ENCODE measurements at places on chromosomes 5 and 9.

GRCh38 chr5:51685419-51685818, 302.2 kb downstream of the ISL1 start:
- no peak for DNase-seq

DNA sequence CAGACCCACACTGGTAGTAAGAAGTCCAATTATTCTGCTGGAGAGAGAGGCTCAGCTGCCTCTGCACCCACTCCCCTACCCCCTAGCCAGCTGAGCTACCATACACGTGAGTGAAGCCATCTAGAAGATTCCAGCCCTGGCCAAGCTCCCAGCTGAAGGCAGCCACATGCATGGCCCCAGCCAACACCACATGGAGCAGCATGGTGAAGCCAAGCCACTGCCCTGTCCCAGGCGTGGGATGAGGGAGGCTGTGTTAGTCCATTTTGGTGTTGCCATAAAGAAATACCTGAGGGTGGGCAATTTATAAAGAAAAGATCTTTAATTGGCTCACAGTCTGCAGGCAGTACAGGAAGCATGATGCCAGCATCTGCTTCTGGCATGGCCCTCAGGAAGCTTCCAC, 20.0 kb upstream of the VDAC1 start:
- no peak for DNase-seq

DNA sequence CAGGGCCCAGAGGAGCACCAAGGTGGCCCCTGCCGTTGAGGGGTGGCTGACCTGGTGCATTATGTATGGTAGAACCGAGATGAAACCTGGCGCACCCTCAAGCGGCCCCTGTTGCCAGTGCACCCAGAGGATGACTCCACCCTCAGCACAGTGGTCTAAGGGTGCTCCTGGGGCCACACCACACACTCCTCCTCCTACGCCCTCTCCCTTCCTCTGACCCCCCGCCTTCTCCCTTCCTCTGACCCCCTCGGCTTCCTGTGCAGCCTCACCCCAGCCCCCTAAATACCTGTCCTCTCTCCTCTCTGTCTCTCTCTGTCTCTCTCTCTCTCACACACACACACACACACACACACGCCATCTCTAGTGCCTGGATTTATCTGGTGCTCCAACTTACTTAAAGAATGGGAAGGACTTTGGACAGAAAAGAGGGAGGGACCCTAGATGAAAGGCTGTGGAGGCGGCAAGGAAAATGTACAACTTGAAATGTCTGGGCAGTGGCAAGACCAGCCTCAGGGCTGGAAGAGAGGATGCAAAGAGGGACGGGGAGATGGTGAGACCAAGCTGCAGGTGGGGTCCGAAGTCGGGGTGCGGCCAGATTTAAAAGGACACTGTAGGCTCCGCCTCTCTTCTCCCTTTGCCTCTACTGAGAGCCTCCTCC, 18.2 kb upstream of the SLC30A5 start:
- no peak for DNase-seq

GRCh38 chr5:104367978-104368377, 805.4 kb upstream of the NUDT12 start:
- DNase-seq: no peak

GRCh38 chr5:1753490-1753889, 46.1 kb downstream of the MRPL36 start:
- DNase-seq: no peak

GRCh38 chr5:93257616-93258015, 323.4 kb downstream of the NR2F1-AS1 start:
- no peak for DNase-seq

- no peak for DNase-seq
Measured at GRCh38 chr5:74373076-74373475, 267.5 kb downstream of the ENC1 start.

GRCh38 chr5:108911055-108911454, 163.4 kb downstream of the FER start:
- no peak for DNase-seq

DNA sequence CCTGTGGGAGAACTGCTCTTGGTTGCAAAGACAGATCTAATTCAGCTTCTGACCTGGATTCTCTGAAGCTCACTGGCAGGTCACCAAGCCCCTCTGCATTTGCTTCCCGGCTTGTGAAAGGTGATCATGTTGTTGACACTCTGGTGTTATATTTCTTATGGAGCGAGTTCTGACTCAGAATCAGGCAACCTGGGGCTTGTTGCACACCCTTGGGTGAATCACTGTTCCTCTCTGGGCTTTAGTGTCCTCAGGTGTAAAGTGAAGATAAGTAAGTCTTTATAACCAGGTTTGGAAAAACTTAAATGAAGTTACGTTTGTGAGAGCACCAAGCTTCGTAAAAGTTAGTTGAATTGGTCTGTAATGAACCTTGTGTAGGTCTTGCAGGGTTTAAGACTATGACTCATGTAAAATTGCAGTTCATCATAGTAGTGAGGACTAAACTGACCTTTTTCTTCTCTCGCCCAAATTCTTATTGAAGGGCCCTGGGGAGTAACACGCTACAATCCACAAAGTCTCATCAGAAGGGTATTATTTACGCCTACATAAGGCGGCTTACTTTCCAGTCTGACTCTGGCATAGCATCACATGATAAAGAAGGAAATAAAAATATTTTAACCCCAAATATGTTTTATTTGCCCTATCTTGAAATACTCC, 218.6 kb downstream of the TMEM38B start:
- no peak for DNase-seq

DNA sequence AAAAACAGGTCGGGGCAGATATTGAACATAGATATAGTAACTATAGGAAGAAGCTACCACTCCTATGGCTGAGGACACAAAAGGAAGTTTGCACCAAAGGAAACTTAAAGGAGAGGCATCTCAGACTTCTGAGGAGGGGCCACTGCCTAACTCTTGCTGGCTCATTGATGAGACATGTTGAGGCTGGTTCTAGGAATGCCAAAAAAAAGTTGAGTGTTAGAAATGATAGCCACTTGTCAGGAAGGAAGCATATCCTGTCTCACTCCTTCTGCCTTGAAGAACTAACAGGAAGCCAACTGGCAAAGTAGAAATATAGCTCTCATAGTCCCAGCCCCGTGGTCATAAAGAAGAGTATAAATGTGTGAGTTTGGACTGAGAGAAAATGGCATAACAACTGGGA, 23.3 kb upstream of the STOM start:
- DNase-seq: no peak

DNA sequence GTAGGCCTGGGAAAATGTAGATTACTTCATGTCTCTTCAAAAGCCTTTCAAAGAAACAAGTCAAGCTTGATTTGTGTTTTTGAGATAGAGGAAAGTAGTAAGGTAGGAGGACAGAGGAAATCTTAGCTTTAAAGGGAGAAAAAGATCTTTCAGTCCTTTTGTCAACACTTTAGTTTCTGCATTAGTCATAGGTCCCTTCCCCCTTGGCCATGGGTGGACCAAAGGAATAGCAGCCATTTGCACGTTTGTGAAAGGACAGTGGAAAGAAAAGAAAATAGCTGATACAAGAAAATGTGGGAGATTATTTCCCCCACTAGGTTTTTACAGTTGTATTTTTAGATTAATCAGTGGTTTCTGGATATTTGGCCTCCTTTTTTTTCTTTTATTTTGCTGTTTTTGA, 121.9 kb upstream of the GRHPR start:
- DNase-seq: no peak

GRCh38 chr5:145975361-145976066, 39.1 kb downstream of the SH3RF2 start:
- DNase-seq: no peak

DNA sequence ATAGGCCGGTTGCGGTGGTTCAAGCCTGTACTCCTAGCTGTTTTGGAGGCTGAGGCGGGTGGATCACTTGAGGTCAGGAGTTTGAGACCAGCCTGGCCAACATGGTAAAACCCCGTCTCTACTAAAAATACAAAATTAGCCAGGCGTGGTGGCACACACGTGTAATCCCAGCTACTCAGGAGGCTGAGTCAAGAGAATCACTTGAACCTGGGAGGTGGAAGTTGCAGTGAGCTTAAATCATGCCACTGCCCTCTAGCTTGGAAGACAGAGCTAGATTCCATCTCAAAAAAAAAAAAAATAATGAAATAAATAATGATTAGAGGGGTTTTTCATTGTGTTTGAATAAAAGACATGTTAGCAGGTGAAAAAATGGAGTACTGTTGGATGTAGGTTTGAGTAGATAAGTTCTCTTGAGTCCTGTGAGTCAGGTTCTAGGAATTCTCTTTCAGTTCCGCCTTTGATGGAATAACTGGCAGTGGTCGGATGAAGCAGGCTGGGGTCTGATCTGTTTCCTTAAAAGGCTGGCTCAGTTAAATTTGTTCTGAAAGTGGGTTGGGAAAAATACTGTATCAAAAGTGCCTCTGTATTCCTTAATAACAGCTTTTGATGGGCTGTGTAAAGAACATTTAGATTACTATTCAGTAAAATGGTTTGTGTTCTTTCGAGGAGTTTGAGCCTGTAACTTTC, 73.2 kb downstream of the AOPEP start:
- no peak for DNase-seq

GRCh38 chr9:110543631-110544051, 35.9 kb downstream of the SVEP1 start:
- no peak for DNase-seq

DNA sequence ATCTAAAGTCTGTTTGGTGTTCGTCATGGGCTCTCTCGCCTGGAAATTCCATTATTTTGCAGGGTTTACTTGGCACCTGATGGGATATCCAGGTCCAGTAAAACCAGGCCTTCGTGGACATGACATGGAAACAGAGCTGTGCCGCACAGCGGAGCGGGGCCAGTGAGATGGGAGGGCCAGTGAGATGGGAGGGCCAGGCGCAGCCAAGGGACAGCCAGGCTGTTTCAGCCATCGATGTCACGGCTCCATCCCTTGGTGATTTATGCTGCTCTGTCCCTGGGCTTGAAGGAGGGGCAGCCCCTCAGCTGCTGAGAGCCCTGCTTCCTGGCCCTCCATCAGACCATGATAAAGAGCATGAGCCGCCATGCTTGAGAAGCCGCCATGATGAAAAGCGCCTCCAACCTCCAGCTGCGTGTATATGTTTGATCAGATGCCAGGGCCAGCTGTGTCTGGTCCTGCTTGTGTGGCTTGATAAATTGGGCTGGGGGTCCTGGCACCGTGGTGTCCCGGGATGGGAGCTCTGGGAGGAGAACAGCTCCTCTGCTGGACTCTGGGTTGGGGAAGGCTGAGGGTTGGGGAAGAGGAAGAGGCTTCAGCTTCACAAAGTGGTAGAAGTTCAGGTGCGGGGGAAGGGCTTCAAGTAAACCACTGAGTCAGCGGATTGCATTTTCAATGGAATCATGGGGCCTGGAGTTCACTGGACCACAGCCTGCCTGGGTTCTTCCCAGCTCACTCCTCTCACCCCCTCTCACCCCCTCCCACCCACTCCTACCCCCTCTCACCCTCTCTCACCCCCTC, 6.1 kb upstream of the COL5A1 start:
- DNase-seq: no peak

- no peak for DNase-seq
Measured at GRCh38 chr5:61674378-61674777, 342.3 kb downstream of the ZSWIM6 start.

DNA sequence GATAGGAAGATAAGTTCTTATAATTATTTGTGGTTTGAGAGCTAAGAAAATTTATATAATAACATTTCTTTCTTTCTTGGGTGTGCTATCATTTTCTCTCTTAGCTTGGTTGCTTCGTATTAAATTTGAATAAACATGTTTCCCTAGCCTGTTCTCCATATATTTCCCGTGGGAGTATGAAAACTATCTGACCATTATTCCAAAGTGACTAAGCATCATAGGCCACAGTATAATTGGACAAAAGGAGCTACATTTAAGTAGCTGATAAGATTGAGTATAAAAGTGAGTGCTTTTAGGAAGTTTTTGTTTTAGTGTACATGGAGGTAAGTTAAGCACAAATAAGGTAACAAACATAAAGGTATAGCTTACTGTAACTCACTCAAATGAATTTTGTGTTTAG, 8.4 kb upstream of the OSMR start:
- DNase-seq: no peak

- DNase-seq: no peak
Measured at GRCh38 chr5:122690266-122690665, 84.6 kb upstream of the SNX2 start.

- DNase-seq: no peak
Measured at GRCh38 chr9:94874316-94874715, 147.8 kb downstream of the AOPEP start.

- no peak for DNase-seq
Measured at GRCh38 chr5:136133222-136133921, 727 bp downstream of the SMAD5 start.

DNA sequence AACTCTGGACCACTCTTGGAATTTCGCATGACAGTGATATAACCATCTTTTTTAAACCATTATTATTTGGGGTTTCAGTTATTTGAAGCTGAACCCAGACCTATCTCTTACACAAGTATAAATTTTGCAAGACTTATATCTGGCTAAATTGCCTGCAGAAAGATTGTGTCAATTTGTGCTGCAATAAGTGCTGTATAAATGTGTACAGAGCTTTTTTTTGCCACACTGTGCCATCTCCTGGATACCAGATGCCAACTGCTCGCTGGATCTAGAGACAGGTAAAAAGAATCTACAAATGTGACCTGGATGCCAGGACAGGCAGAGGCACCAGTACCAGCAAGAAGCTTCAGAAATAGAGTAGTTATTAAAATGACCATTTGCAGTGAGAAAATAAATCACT, 25.9 kb upstream of the TTC39B start:
- DNase-seq: no peak

DNA sequence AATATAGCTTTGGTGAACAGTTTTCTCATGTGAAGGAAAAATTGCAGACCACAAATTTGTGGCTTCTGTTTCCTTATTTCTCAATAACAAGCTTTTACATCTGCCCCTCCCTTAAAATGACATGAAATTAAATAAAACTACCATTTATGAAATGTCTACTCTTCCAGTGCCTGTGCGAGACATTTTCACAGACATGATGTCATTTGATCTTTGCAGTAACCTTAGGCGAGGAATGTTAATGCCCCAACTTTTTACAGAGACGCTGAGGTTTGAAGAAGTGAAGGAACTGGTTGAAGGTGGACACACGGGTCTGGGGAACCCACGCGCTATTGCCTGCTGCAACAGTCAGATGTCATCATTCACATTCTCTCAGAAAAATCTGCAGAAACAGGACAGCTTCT, 61.5 kb downstream of the OSTF1 start:
- no peak for DNase-seq

GRCh38 chr9:26308328-26308727, 584.3 kb downstream of the CAAP1 start:
- DNase-seq: no peak

All from activated CD4-positive, CD25-positive, alpha-beta regulatory T cell treated with anti-CD3 and anti-CD28 coated beads, Interleukin-2, amount 50 U/mL, for 72 hours (primary cell).